ENCODE measurements at places on chromosomes 2 and 18.

DNA sequence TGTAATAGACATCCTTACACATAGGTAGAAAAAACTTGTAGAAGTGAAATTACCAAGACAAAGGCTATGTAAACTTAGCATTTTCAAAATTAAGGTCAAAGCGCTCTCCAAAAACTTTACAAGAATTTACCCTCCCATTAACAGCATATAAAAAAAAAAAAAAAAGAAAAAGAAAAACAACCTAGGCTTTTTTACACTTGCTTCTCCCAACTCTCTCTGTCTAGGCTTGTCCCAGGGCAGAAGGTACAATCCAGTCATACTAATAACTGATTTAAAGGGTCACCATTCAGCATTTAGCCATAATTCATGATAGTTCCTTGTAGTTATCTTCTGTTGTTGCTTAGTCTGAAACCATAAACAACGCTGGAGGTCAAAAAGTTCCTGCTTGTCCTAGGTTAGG, 130.5 kb downstream of the BCL2 start:
- DNase-seq: no peak

- no peak for DNase-seq
Measured at GRCh38 chr2:237422309-237422708, 8.3 kb upstream of the COL6A3 start.

DNA sequence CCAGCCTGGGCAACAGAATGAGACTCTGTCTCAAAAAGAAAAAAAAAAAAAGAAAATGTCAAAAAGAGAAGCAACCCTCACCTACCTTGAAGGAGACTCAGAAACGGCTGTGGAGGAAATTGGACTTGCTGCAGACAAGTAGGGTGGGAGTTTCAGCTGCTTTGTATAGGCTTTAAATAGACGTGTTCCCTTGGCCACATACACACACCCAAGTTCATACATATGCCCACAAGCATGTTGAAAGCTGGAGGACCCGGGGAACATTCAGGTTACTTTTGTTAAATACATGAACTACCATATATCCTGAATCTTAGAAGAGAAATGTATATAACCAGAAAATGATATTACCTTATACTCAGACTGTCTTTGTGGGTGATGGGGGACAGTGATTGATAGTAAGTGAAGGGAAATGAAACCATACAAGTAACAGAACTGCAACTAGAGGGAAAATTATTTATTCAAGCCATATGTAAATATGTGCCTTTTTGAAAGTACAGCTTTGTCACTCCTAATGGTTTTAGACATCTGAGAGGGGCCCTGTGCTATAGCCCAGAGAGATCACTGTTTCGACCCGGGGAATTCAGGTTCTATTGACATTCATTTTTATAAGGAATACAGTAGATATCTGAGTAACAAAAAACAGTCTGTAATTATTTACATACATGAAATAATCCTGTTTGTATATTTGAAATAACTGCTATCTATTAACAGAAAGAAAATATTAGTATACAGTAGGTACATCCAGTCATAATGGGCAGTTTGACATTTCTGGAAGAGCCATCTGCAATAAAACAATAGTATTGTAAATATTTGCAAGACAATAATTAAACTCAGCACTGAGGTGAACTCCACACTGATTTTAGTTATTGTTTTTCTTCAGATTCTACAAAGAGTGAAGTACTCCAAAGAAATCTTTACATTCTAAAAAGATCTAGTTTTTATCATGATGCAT, 48.0 kb upstream of the TGIF1 start:
- DNase-seq: no peak

DNA sequence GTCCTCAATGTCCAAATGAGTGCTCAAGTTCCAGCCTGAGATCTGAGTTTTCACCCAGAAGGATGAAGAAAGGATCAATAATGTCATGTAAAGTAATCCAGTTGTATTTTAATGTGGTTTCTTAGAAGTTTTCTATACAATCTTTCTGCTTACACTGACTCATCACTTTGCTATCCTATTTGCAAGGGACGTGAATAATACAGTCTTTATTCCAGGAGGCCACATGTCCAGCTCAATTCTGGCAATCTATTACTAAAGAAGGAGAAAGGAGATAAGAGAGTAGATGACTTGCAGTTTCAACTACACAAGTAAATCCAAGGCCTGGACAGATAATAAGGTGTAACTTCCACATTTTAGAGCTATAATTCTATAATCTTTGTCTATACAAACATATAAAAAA, 601.1 kb upstream of the SETBP1 start:
- DNase-seq: no peak

GRCh38 chr2:46847726-46848412, 67.7 kb downstream of the MCFD2 start:
- DNase-seq: no peak
